ENCODE measurements at places on chromosomes 4 and X.

GRCh38 chrX:118211891-118212816, 95.5 kb upstream of the KLHL13 start:
- DNase-seq = no peak

DNA sequence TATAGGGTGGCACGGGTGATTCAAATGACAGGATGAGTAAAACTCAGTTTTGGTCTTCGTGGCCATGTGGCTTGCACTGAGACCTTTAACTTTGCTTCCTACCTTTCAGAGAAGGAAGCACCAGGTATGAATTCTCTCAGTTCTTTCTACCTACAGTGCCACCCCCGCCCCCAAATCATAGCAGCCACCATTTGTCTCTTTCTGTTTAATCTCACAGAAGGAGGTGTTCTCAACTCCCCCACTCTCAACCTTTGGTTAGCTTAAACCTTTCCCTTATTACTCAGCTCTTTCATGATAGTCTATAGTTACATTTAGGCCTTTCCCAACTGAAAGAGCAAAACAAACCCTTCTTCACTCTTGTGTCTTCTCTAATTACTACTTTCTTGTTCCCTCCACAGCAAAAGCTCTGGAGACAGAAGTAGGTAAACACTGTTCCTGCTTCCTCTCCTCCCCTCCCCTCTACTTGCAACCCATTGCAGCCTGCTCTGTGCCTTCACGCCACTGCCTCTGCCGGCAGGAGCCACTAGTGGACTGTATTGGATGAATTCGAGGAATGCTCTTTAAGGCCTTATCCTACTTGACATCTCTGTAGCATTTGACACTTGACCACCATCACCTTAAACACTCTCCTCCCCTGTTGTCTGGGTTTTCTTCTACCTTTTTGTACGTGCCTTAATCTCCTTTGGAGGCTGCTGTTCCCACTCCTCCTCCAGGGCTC, 123.7 kb downstream of the AFF1 start:
- no peak for DNase-seq

- no peak for DNase-seq
Observed at GRCh38 chrX:155938132-155938531, 57.0 kb downstream of the VAMP7 start.

DNA sequence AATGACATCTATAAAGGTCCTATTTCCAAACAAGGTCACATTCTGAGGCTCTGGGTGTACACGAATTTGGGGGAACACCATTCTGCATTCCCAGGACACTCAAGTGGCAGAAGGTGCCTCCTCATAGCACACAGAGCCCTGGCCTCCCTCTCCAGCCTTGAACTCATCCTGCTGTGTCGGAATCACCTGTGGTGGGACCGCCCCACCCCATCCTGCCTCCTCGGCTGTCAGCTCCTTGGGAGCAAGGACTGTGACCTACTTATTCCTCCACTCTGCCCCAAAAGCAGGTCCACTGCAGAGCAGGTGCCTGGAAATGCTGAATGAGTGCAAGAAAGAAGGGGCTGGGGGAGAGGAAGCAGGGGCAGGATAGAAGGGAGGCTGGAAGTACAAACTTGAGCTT, 33.5 kb downstream of the HTRA3 start:
- peak; percentile 10 for DNase-seq

DNA sequence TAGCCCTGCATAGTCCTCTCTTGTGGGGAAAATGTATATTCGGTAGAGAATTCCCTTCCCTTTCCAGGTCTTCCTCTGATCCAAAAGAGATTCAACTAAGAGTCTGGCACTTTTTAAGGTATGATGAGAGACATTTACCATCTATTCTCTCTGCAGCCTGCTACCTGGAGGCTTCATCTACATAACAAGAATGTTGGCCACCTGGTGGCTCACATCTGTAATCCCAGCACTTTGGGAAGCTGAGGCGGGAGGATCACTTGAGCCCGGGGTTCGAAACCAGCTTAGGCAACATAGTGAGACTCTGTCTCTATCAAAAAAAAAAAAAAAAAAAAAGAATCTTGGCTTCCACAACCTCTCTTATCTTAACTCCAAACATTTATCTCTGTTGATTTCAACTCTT, 40.4 kb upstream of the NOCT start:
- DNase-seq = no peak

- DNase-seq = no peak
Observed at GRCh38 chrX:134798472-134798871, 140.2 kb upstream of the PLAC1 start.

DNA sequence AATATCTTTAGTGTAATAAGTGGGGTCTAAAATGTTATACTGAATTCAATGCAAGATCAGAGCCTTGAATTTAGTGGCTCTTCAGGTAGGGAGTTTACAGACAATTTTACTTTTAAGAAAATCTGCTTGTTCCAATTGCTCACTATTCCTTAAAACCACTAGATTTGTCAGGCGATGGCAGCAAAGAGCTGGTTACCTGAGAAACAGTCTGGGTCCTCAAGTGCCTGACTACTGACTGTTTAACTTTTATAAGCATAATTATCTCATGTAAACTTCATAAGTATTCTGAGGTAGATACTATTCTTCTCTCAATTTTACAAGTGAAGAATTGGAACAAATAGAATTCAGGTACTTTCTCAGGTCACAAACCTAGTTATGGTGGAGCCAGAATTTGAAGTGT, 84.3 kb downstream of the RRAGB start:
- no peak for DNase-seq

- no peak for DNase-seq
Observed at GRCh38 chr4:175787948-175788347, 24.1 kb downstream of the GPM6A start.

DNA sequence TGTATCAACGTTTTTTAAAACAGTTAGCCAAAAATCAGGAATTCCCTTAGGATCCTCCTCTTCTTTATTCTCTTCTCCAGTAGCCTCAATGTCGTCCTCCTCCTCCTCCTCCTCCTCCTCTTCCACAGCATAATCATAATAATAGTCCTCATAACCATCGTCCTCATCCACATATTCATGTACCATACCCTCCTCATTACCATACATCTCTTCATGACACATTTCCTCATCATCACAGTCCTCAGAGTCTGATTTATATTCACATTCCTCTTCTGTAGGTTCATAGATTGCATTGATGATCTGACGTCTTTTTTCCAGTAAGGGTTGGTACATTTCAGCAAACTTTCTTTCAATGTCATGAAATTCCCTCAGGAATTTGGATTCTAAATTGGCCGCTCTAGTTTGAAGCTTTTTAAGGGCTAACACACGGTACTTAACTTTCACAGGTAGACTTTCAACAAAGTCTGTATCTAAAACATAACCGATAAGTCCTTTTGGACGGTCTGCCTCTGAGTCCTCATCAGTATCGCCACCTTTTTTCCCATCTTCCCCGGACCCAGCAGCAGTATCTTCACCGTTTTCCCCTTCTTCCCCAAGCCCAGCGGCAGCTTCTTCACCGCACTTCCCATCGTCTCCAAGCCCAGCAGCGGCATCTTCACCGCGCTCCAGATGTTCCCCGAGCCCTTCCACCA, 771 bp downstream of the NAP1L2 start:
- no peak for DNase-seq

DNA sequence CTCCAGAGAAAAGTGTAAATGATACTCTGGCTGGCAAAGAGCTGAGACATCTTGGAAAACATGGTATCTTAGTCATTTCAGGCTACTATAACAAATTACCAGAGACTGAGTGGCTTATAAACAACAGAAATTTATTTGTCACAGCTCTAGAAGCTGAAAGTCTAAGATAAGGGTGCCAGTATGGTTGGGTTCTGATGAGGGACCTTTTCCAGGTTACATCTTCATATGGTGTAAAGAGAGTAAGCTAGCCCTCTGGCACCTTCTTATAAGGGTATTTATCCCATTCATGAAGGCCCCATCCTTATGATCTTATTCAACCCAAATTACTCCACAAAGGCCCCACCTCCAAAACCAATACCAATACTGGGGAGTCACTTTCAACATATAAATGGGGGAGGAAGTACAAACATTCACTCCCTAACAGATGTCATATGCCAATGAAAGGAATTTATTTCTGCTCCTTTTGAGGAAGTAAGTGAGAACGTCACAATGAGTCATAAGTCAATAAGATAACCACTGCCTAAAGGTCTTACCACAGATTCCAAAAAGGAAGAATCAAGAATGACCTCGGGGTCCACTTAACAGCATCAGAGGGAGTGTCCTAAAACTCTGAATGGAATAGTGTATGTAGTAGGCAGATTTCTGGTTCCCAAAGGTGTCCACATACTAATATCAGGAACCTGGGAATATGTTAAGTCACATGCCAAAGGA, 246.6 kb downstream of the OPHN1 start:
- DNase-seq = no peak

- DNase-seq = no peak
Observed at GRCh38 chr4:138595171-138595570, 353.0 kb upstream of the SLC7A11 start.

DNA sequence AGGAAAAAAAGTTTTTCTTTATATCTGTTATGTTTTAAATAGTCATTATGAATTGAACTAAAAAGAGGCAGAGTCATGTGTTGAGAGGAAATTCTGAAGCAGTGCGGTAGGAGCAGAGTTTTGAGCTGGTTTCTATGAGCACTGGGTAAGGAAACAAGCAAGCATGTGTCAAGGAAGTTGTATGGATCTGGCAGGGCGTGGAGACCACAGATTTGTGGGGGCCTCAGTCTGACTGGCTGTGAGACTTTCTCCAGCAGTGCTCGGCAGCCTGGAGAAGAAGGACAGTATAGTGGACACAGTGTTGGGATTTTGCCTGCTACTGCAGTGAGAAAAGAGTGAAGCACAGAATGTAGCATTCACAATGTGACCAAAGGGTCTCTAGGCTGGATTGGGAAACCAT, 399.1 kb downstream of the INPP4B start:
- DNase-seq = no peak

DNA sequence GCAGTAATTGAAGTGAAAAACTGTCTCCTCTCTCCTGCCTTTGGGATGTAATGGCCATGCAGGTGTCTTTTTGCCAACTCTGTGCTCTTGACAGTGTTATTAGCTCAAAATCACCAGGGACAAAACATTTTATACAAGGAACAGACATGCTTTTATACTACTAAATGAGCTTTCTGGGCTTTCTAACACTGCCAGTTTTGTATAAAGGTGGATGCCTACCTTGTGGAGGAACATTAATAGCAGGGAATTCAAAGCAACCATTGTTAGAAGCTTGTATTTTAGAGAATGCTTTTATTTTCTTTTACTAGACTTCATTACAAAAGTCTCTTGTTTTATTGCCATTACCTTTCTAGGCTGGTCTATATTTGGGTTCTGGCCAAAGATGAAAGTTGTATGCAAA, 54.7 kb upstream of the ARSJ start:
- DNase-seq = no peak

GRCh38 chr4:107999932-108000539, 10.3 kb downstream of the HADH start:
- no peak for DNase-seq

- DNase-seq = no peak
Observed at GRCh38 chr4:182258441-182259000, 15.3 kb downstream of the TENM3 start.

GRCh38 chr4:37715889-37716402, 29.8 kb upstream of the RELL1 start:
- no peak for DNase-seq

GRCh38 chr4:164138521-164138920, 615.4 kb upstream of the SMIM31 start:
- DNase-seq = no peak

DNA sequence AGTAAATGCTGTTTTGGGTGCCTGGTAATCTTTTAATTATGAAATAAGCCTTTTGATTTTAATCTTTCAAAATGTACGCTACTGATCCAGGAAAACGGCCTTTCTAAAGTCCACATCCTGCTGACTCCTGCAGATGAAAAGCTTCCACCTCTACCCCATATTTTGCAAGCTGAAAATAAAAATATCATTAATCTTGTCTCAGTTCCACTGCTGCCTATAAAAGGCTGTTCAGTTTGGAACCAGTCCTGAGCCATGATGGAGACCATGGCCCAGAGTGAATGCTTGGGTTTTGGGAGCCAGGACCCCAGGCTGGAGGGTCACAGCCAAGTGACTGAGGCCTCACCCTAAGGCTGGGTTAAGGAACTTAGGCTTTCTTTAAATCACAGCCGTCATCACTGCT, 110.8 kb downstream of the AFF1 start:
- no peak for DNase-seq

GRCh38 chr4:20760053-20760452, 59.8 kb downstream of the PACRGL start:
- no peak for DNase-seq

GRCh38 chr4:8050555-8051206, 107.9 kb downstream of the ABLIM2 start:
- no peak for DNase-seq

- no peak for DNase-seq
Observed at GRCh38 chr4:43765514-43765913, 683.1 kb downstream of the KCTD8 start.

DNA sequence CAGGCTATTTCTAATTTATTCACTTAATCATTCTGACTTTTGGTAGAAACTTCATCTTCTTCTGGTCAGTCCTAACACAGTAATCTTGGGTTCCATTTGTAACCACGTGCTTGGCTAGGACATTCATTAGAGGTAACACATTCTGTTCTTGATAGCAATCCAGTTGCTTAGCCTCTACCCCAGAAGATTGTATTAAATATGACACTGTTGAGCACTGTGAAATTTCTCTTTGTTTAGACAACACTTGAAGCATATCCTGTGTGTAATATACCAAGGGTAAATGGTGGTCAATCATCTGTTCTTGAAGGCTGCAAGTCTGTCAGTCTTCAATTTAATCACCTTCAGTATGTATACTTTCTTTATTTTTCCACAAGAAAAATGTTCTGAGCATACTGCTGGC, 523.0 kb downstream of the ANKRD50 start:
- no peak for DNase-seq
